SW 1271 (cell line): ENCODE measurements at places on chromosomes 7 and 10.

DNA sequence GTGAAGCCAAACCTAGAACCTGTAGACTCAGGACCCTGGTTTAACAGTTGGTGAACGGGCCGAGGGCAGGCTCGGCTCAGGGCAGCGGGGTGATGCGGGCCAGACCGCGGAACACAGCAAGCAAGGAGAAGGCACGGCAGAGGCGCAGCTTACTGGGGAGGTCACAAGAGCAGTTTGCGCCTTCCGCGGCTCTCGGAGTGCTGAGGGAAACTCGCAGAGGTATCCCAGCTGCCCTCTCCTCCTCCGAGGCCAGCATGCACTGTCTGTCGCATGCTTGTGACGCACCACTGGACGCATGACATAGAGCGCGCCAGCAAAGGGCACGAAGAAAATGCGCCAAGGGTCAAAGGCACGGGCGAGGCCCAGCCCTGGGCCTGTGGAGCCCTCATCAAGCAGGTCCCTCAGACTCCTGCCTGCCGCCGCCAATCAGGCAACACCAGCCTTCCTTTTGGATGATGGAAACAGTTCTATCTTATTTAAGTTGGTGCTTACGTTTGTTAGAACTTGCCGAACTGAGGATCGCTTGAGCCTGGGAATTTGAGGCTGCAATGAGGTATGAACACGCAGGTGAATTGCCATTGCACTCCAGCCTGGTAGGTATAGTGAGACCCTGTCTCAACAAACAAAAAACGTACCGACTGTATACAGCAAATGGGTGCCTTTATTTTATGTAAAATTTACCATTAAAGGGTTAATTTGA, 574.3 kb upstream of the GHITM start:
- DNase-seq = no peak

- no peak for DNase-seq
These were observed 29.1 kb downstream of the CELF2 start for GRCh38 chr10:11046776-11047160.

DNA sequence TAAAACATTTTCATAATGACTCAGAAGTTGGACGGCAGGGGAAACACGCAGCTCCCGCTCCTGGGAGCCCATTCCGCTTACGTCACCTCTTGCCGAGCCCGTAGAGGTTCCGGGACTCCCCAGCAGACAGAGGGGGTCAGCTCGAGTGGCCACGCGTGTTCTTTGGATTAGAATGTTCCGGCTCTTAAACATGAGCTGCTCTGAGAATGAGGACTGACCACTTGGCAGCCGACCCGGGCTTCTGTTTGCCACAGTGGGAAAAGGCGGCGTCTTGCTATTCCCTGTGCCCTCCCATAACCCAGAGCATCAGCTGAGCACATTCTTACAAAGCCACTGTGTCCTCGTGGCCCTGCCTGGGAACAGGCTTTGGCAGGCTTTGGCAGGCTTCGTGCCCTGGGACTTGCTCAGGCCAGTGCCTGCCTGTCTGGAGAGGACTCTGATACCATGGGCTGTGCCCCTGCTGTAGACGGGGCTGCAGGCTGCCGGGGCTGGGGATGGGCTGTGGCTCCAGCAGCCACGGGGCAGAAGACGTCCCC, 40.1 kb downstream of the PFKP start:
- DNase-seq = no peak

DNA sequence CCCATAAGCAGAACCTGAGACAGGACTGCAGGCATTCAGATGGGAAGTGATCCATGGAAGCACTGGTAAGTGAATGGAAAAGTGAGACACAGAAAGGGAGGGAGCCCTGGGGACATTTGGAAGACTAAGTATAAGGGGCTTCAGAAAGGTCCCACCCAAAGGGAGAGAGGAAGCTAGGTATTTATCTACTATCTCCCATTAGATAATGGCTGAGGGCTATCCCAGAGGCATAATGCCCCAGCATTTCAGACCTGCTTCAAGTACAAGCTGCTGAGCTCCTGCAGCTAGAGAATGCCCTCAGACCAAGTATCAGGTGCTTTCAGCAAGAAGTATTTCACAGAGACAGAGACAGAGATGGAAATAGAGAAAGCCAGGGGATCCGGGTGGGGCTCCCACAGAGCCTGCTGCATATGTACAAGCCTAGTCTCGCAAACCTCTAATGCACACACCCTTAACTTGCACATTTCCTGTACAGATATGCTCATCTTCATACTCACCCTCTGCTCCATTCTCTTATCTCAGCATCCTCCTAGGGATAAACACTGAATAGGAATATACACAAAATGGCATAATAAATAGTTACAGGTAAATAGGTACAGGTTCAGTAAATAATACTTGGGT, 20.2 kb downstream of the KDM7A start:
- DNase-seq = no peak

- no peak for DNase-seq
These were observed 65.7 kb upstream of the FZD8 start for GRCh38 chr10:35707642-35708425.

- DNase-seq = no peak
These were observed 128.8 kb downstream of the NEURL1 start for GRCh38 chr10:103622286-103622685.

- DNase-seq = no peak
These were observed 98.3 kb upstream of the LRGUK start for GRCh38 chr7:134028853-134029252.

GRCh38 chr7:55140221-55140940, 121.6 kb downstream of the EGFR start:
- no peak for DNase-seq

- no peak for DNase-seq
These were observed 22.0 kb upstream of the BTRC start for GRCh38 chr10:101331956-101332355.

DNA sequence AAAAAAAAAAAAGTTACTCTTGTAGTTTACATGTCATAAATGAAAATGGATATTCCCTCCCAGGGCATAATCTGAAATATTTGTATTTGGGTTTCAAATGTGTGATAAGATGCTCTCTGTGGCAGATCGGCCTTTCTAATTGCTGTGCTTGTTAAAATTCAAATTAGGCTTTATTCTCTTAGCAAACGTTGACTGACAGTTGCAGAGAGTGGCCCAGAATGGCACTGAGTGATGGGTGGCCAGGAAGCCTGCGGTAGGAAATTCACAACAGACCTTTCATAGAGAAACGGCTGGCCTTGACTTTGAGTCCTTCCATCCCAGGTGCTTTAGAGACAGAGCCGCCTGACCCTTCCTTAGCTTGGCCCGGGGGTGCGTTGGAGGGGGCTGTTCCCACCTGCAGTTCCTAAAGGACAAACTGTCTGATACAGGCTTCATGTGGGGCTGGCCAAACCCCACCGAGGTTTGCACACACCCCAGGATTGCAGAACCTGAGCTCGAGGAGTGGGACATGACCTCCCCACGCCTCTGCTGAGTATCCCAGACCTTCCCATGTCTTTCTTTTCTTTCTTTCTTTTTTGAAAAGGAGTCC, 152.7 kb downstream of the CUX1 start:
- DNase-seq = no peak

DNA sequence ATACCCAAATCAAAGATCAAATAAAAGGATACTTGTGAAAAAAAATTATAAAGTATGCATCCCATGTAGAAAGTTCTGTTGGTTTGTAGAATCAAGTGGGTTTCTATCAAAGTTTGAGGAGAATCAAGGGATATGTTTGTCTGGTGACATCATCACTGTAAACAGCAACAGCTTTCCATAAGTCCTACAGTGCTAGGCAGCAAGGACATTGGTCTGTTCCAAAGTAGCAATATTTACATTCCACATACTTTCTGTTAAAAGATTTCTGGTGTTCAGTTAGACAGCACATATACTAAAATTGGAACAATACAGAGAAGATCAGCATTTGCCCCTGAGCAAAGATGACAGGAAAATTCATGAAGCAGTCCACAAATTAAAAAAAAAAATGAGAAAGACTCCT, 683.9 kb downstream of the XPNPEP1 start:
- DNase-seq = no peak

DNA sequence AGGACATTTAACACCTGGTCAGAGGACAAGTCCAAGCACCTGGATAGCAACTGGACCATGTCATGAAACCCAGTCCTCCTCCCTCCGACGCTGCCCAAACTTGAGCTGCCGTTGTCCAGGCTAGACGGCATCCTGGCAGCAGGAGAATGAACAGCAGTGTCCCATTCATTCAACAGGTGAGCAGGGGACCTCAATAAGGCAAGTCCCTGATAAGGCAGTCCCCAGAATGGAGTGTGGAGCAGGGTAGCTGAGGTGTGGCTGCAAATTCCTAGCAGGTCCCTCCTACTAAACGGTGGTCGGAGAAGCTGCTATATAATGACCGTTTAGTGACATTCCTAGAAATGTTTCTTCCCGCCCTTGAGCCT, 169.8 kb downstream of the PRKAG2 start:
- no peak for DNase-seq

DNA sequence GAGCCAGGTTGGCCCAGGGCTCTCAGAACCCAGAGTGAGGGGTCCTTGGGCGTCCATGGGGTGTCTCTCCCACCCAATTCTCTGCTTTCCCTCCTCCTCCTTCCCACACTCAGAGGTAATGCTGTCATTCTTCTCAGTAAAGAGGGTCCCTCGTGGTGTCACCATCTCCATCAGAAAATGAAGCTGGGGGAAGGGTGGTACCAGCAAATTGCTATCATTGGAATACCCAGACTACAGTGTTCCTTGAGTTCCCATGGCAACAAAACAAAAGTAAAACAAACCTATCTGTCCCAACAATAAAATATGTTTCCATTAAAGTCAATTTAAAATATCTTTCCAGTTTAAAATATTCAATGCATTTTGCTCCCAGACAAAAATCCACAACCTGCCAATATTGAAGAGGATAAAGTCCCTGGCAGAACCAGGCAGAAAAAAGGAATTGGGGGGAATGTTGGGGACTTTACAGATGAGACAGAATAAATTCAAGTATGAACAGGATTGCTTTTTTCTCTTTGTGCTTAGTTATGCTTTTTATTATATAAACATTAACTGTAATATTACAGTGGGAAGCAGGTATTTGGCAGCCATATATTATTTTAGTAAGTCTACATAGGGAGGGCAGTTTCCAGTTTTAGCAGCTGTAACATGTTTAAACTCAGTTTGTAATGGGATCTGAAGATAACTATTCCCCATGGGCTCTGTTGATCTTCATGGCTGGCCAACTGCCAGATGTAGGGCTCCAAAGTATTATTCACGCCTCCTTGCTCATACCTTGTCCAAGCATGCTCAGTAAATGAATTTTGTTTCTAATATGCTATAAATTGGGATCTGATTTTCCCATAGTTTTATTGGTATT, 182.1 kb downstream of the ARID5B start:
- no peak for DNase-seq

GRCh38 chr10:47449979-47450378, 33.9 kb downstream of the ANXA8 start:
- DNase-seq = no peak

DNA sequence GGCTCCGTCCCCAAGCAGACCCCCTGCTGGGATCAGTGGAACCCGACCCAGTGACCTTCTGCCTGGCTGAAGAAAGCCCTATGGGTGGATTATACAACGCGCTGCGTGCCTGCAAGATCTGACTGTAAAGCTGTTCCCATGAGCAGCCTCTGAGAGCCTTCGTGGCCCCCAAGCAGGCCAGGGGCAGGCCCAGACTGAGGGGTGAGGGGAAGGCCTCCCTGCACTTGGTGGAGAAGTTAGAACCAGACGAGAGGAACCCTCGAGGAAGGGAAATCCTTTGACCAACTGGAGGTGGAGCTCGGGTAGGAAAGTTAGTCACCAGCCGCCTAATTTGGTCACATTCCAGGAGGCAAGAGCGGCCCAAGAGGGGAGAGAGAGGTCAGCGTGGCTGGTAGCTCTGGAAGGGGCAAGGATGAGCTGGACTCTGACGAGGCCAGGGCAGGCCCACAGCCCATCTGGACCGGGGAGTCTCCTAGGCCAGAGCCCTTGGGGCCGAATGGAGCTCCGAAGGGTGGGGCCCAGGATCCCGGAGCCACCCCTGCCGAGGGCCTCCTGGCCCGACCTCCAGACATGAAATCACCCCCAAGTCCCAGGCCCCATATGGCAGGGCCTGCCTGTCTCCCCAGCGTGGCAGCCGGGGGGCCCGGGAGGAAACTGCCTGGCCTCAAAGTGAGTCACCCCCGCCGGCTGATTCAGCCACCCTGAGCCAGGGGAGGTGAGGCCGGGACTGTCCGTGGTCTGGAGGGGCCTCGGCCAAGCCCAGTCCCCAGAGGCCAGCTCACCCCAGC, 23.3 kb upstream of the PDGFA start:
- DNase-seq = peak; percentile 88

GRCh38 chr7:139924461-139924860, 95.4 kb downstream of the TBXAS1 start:
- DNase-seq = no peak

GRCh38 chr10:24929056-24929544, 23.3 kb downstream of the PRTFDC1 start:
- no peak for DNase-seq

GRCh38 chr7:20797462-20798080, 10.9 kb upstream of the SP8 start:
- DNase-seq = peak; percentile 77

- peak; percentile 15 for DNase-seq
These were observed 222.9 kb upstream of the SH2B2 start for GRCh38 chr7:102063690-102064180.

- no peak for DNase-seq
These were observed 3.7 kb downstream of the OGA start for GRCh38 chr10:101814466-101815071.

DNA sequence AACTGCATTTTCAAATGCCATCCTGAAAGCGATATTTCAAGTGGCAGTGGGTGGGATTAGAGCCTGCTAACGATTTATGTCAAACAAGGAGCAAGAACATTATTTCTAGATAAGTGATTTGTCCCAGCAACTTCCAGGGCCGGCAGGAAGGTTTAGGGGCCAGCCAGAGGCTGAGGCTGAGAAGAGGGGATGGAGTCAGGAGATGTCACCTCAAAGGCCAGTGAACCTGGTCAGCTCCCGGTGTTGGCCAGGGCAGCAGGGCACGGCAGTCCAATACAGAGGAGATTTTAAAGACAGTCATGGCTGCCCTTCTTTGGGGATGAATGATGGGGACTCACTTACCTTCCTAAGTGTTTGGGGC, 105.7 kb upstream of the PPIF start:
- no peak for DNase-seq

DNA sequence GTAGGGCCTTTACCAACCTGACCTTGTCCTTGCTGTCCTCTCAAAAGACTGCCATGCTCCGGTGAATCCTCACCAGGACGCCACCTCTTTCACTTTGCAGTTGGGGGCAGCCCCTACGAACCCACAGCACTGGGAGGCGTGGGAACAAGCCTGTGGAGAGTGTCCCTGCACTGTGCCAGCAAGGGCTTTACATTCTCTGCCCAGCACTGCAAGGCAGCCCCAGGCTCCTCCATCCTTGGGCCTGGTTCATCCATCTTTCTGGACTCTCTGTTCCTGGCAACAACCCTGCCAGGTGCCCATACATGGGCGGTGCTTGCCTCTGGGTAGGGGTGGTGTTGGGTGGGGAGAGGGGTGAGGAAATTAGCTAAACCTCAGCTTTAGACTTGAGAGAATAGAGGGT, 1.4 kb downstream of the CHAT start:
- DNase-seq = no peak

- no peak for DNase-seq
These were observed 11.7 kb downstream of the TRIM56 start for GRCh38 chr7:101096957-101097347.

GRCh38 chr7:39432807-39433416, 133.3 kb upstream of the YAE1 start:
- DNase-seq = no peak
